ENCODE measurements at places on chromosomes 2 and 18.

GRCh38 chr2:126662621-126663020 is 6.7 kb downstream of the GYPC start:
- no peak for DNase-seq

DNA sequence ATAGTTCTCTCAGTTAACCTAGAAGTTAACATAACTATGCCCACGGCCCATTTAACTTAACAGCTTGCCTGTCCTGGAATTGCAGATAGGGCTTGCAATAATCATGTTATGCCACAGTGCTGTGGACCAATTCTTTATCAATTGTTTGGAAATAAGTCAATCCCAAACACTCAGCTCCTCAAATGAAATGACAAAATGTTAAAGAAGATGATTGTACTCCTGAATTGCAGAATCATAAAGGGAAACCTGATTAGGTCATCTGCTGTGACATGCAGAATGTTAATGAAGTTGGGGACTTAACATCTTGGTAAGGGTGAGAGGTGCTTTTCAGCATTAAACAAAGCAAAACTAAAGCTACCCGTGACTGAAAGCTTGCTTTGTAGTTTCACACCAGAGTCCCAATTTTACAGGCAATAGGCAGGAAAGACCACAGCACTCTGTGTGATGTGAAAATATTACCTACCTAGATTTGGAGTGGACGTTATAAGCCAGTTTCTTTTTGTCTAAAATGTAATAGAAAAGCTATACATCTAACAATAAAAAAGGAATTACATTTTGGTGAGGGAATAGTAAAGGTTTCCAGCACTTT is 364.0 kb downstream of the GPD2 start:
- DNase-seq = no peak

DNA sequence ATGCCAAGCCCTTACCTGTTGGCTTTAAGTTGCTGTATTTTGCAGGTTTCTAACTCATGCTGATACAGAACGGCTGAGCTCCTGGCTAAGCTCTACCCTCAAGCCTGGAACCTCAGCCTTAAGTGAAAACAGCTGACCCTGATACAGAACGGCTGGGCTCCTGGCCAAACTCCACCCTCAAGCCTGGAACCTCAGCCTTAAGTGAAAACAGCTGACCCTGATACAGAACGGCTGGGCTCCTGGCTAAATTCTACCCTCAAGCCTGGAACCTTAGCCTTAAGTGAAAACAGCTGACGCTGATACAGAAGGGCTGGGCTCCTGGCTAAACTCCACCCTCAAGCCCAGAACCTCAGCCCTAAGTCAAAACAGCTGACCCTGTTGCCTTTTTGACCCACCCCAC is 17.6 kb upstream of the DNER start:
- no peak for DNase-seq

DNA sequence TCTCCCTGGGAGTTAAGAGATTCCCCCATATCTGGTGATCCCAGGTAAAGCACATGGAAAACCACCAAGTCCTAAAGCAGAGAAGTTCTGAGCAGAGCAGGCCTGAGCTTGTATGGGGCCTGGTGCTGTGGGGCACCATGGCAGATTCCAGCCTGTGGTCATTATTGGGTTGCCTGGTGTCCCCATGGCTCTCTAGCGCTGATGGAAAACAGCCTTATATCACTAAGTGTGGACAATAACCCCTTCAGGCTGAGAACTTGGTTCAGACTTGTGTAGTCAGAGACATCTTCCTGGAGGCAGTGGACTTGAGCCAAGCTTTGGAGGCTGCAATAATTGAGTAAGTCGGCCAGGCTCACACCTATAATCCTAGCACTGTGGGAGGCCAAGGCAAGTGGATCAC is 96.8 kb downstream of the MCFD2 start:
- peak; percentile 3 for DNase-seq

Measured in D341Med (cell line).